Activated CD8-positive, alpha-beta memory T cell treated with anti-CD3 and anti-CD28 coated beads for 4 hours (primary cell): ENCODE measurements at places on chromosomes 12 and 14.

GRCh38 chr12:30296486-30296885, 399.2 kb downstream of the IPO8 start:
- no peak for DNase-seq

DNA sequence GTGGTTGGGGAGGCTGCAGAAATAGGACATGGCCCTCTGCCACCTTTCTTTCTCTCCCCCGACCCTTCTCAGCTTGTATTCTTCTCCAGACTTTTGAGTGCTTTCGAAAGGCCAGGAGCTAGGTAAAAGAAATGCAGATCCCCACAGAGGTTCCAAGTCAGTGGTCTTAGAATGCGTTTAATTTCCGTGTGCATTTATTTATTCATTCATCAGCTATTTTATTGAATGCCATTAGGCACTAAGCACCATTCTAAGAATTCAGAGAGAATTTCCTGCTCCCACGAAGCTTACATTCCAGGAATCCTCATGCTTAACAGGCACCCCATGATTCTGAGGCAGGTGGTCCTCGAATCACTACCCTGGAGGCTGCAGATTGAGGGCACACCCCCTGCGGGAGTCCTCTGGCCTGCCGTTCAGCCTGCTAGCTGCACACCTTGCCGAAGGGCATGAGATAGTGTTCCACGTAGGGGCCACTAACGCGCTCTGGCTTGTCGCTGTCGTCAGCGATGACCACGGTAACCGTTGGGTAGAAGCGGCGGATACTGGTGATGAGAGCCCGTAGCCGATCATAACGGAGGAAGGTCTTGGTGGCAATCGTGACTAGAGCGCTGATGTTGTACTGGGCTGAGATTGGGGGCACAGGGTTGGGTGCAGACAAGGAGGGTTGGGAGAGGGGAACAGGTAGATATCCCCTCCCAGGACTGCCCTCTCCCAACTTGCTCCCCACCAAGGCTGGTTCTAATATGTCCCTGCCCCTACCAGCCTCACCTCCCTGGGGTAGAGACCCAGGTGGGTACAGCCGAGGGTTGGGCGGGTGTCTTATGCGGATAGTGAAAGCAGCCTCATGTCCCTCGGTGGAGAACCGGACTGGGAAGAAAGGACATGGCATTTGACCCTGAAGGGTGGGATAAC, 4.5 kb downstream of the B4GALNT1 start:
- DNase-seq, result no peak

DNA sequence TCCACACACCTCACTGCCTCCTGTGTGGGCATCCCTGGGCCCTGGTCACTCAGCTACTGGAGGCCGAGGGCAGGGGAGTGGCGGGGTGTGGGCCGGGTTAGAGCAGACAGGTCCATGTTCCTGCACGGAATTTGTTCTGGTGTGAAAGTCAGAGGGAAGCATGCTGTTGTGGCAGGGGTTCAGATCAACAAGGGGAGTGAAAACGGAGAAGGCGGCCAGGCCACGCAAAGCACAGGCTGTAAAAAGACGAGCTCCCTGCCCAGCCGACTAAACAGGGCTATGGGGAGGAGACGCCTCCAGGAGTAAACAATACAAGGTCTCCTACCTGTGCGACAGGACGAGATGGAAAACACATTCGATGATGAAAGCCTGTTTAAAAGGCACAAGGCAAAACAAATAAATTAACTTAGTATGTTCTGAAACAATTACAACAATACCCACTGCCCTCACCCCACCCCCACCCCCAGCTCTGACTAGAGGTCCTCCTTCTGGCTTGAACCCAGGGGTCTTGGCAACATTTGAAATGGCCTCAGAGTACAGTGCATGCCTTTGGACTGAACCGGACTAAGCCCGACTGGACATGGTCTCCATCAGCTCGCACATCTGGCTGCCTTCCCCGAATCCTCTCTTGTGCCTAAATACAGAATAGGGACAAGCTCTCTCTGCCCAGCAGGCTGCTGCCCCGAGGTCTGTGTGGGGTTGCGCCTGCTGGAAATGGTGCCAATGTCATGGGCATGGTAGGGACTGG, 274.9 kb upstream of the DIO3 start:
- DNase-seq, result no peak

- no peak for DNase-seq
Measured at GRCh38 chr12:48016373-48017020, 12.2 kb upstream of the COL2A1 start.

DNA sequence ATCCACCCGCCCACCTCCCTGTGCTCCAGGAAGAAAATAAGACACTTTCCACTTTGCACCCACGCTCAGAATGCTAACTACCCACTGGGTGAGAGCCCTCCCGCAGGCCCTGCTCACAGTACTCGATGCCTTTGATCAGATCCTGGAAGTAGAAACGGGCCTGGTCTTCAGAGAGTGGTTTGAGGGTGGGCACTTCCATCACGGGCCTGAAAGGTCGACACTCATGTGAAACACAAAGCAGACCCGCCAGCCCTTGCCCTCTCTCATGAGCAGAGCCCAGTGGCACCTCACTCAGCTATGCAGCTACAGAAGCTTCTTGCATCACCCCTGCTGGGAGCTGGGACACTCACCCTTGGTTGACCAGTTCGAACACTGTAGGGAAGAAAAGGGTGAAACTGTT, 41.1 kb downstream of the CAMKK2 start:
- DNase-seq, result no peak

DNA sequence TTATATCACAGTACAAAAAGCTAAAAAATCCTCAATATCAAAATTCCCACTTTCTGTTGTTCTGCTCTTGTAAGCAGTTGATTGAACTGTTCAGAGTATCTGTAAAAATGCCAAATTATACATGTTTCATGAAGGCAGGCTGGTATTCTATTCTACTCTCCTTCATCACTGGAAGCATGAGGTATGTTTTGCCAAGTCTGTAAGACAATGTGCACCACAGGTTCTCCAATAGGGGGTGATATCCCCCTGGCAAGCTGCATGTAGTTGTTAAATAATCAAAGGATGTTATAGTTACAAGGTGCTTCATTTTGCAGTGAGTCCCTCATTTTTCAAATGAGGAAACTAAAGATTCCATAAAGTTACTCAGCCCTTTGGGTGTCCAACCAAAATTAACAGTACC, 15.1 kb upstream of the NEK9 start:
- DNase-seq, result no peak

- DNase-seq, result no peak
Measured at GRCh38 chr12:45260104-45260815, 44.4 kb downstream of the ANO6 start.

DNA sequence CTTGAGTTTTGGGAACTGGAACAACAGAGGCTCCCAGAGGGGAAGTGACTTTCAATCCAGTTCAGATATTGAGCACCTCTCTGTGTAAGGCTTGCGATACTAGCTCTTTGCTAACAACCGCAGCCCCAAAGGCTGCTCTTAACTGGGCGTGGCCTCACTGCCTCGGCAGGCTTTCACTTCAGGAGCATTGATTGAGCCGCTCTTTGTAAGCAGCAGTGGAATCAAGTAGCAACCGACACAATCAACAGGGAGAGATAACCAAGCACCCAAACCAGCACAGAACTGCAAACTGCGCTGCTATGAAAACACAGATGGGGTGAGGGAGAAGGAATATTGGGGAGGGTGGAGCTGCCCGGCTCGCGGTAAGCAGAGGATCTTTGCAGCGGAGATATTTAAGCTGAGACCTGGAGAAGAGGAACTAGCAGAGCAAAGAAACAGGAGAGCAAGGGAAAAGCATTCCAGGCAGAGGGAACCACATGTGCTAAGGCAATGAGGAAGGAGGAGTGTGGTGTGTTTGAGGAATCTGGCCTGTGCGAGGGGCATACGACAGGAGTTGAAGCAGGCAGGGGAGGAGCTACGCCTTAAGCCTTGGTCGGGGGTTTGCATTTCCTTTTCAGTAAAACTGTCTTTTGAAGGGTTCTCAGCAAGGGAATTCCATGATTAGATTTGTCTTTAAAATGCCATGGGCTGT, 17.3 kb upstream of the YY1 start:
- DNase-seq, result no peak

DNA sequence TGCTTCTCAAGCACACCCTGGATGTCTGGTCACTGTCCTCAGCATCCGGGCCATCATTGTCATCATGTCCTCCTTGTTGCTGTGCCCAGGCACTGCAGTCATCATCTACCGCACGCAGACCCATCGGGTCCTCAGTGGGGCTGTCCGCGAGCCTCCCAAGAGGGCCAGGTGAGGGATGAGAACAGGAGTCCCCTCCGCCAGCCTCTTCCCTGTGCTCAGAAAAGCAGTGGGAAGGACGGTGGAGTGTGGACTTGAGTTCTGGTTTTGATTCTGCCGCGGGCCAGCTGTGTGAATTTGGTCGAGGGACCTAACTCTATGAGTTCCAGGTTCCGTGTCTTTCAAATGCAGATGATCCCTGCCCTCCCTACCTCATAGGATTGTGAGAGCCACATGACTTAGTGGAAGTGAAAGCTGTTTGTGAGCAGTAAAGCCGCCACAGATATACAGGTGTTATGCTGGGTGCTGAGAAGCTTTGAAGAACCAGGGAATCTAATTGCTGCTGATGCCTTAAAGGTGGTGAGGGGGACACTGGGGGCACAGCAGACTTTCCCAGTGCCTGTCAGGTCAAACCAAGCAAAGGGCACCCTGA, 122.9 kb upstream of the RAP1B start:
- no peak for DNase-seq

GRCh38 chr12:1560704-1561103, 33.7 kb downstream of the FBXL14 start:
- DNase-seq, result no peak

DNA sequence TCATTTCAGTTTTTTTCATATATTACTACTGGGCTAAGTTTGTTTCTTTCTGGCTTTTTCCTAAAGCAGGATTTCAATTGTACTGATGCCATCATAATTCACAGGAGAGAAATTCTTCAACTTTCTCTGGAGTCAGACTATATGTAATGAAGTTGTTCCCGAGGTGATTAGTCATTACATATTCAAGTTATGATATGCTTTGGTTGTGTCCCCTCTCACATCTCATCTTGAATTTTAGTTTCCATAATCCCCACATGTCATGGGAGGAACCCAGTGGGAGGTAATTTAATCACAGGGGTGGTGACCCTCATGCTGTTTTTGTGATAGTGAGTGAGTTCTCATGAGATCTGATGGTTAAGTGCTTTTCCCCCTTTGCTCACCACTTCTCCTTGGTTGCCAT, 227.5 kb upstream of the LRIG3 start:
- no peak for DNase-seq

- DNase-seq, result no peak
Measured at GRCh38 chr14:68440820-68441219, 352.0 kb downstream of the ZFP36L1 start.

GRCh38 chr12:76666290-76666835, 97.6 kb upstream of the ZDHHC17 start:
- no peak for DNase-seq

GRCh38 chr14:101824339-101824727, 62.8 kb downstream of the PPP2R5C start:
- DNase-seq, result no peak

DNA sequence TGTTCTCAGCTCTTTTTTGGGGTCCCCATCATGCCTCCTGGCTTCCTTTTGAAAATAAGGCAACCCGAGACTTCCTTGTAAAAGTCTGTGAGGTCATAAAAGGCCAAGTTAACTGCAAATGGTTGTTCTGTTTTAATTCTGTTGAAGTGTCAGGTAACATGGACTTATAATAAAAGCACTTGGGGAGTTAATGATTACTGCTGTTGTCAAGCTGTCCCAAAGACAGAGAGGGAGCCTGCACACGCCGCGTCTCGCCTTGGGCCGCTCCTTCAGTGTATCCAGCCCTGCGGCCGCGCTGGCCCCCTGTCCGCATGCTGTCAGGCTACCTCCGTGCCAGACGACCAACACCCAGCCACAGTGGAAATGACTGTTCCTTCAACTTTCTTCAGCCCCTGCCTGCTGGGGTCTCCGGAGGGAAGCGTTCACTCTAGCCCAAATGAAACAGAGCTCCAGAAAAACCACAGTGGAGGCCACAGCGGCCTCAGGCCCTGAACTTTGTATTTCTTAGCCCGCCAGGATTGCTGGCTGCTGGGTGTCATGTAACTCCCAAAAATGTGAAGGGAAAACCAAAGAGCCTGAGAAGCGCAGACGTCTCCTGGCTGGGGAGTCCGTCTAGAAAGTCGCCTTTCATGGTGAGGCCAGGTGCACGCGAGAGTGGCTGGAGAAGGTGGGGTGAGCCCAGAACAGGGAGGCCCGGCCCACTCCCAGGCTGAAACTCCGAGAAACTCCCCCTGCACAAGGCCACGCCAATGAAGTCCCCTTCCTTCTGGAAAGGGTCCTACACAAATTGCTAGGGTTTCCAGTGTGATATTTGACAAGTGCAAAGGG, 189.1 kb downstream of the ZFP36L1 start:
- DNase-seq, result no peak

GRCh38 chr12:6370994-6371754, 4.2 kb downstream of the SCNN1A start:
- DNase-seq, result no peak

- DNase-seq, result no peak
Measured at GRCh38 chr14:100289916-100290606, 16.2 kb downstream of the SLC25A29 start.

DNA sequence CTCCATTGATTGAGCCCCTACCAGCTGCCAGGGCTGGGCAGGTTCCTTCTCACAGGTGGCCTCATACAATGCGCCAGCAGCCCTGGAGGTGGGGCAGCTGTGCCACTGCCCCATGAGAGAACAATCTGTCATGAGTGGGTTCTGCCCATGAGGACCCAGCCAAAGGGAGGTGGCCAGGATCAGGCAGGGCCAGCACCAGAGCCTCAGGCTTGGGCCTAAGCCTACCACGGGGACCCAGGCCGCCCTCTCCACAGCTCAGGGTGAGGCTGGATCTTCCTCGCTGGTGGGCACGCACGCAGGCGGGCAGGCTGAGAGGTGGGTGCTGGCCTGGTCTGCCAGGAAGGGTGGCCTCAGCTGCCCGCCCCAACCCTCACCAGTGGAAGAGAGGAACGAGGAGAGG, 110.7 kb downstream of the KIF26A start:
- no peak for DNase-seq

GRCh38 chr14:24398293-24398652, 530 bp upstream of the NYNRIN start:
- no peak for DNase-seq

DNA sequence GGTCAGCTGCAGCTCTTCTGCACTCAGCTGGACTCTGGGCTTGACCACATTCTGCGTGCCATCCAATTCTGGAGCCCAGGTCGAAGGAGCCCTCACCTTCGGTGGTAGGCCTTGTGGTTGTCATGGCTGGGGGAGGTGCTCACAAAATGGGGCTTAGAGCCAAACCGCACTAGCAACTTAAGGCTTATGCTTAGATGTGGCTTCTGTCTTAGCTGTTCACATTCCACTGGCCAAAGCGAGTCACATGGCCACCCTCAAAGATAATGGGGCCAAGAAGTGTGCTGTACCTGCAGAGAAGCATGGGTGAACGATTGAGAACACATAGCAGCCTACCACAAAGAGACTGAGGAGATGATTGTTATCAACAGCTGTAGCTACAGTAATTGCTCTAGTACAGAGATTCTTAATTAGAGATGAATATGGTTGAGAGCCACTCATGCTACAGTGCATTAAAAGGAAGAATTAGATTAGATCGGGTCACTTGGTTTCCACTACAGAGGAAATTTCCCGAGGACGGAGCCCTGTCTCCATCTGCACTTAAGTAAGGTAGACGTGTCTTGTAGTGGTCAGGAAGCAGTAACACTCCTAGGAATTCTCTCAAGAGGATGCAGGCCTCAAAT, 334.6 kb upstream of the FKBP4 start:
- DNase-seq, result no peak

GRCh38 chr14:52733824-52734223, 3.9 kb downstream of the STYX start:
- no peak for DNase-seq
